Left renal pelvis (tissue), 4 donors: ENCODE measurements at places on chromosomes 7 and 10. TPM values are rescaled to one million over a fixed set of nuclear protein-coding genes. Genes with fewer than 3 reads are reported as not detected.
A peak's percentile ranks its signal among the peaks of the same experiment; 100 is the strongest.

The WNT16 gene
- polyA plus RNA-seq = not detected

The PROSER2 gene
- polyA plus RNA-seq = 7.8 TPM

The PNLIPRP1 gene
- not detected for polyA plus RNA-seq

The IFIT2 gene
- 9.8 TPM for polyA plus RNA-seq

The UBTD1 gene
- 6.9 TPM for polyA plus RNA-seq

The ZP3 gene
- 0.85 TPM for polyA plus RNA-seq

The TAS2R4 gene
- polyA plus RNA-seq = 1.2 TPM

The GDF2 gene
- polyA plus RNA-seq = not detected

The FKBP6 gene
- 0.40 TPM for polyA plus RNA-seq

GRCh38 chr7:102204212-102204611, 82.5 kb upstream of the SH2B2 start:
- DNase-seq = no peak

GRCh38 chr10:77442699-77443189, 194.9 kb downstream of the KCNMA1 start:
- no peak for DNase-seq

GRCh38 chr7:105149827-105150226, 135.8 kb downstream of the KMT2E start:
- no peak for DNase-seq

DNA sequence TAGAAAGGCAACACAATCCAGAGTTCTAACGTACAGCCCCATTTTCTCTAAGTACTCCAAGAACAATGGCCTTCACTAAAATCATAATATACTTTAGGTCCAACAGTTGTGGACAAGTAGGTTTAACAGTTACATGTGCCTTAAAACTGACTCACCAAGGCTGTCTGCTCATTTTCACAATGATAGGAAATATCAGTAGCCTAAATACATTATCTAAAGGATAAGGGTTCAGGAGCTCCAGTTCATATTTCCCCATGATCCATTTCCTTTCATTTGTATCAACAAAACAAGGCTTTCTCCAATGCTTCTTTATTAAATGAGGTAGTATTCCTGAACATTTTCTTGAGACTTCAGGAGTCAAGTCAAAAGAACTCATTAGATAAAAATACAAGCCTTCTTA, 164.0 kb downstream of the SLC25A13 start:
- DNase-seq = no peak

- DNase-seq = no peak
Observed at GRCh38 chr10:29880856-29881255, 178.5 kb downstream of the JCAD start.

GRCh38 chr10:12838995-12839927, 162.3 kb downstream of the CCDC3 start:
- no peak for DNase-seq

- DNase-seq = no peak
Observed at GRCh38 chr7:158710651-158711102, 6.1 kb upstream of the NCAPG2 start.

GRCh38 chr10:115503546-115503945, 410.4 kb downstream of the ATRNL1 start:
- no peak for DNase-seq

GRCh38 chr10:60901561-60902235, 42.3 kb downstream of the RHOBTB1 start:
- no peak for DNase-seq

DNA sequence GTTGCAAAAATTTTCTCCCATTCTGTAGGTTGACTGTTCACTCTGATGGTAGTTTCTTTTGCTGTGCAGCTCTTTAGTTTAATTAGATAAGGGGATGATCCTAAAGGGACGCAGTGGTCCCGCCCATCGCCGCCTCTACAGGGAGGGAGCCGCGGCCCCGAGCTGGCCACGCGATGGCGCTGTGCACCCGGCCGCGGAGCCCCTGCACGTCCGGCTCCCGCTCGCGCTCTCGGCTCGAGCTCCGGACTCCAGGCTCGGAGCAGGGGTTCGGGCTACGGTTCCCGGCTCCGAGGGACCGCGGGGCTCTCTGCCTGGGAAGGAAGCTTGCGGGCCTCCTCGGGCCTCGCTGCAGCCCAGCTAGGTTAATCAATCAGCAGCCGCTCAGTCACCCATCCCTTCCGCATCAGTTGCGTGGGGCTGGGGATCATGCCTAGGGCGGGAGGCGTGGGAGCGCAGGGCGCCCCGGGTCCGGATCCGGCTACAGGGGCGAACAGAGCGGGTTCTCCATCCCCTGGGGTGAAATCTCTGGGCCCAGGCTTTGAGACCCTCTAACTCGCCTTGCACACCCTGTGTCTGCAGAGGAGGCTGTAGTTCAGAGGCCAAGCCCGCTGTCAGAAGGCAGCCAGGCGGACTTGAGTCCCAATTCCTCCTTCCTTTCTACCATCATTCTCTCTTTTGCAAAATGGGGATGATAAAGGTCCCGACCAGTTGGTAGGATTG, 97.9 kb downstream of the WDR11 start:
- DNase-seq = peak; percentile 66
